ENCODE measurements at places on chromosomes 1 and 21.

DNA sequence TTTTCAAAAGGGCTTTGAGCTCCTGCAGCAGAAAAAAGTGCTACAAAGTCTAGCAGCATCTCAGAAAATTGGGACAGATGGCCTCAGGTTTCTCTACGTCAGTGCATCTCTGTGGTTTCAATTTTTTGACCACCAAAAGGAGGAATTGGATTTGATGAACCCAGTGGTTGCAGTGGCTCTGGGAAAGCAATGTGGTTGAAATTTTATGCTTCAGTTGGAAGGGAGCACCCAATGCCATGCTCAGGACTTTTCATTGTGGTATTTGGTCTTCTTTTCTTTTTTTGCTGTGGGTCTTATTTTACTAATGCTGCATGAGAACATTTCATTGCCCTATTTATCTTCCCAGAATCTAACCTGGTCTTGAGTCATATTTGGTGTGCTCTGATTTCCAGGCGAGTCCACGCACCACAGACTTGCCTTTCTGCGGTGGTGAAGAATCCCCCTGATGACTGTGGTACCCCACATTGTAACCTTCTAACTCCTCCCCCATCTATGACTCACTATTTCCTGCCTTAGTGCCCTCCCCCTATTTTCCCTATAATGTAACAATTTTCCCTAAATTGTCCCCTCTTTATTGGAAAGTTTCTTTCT lies 56.7 kb downstream of the S1PR1 start:
- no peak for DNase-seq

DNA sequence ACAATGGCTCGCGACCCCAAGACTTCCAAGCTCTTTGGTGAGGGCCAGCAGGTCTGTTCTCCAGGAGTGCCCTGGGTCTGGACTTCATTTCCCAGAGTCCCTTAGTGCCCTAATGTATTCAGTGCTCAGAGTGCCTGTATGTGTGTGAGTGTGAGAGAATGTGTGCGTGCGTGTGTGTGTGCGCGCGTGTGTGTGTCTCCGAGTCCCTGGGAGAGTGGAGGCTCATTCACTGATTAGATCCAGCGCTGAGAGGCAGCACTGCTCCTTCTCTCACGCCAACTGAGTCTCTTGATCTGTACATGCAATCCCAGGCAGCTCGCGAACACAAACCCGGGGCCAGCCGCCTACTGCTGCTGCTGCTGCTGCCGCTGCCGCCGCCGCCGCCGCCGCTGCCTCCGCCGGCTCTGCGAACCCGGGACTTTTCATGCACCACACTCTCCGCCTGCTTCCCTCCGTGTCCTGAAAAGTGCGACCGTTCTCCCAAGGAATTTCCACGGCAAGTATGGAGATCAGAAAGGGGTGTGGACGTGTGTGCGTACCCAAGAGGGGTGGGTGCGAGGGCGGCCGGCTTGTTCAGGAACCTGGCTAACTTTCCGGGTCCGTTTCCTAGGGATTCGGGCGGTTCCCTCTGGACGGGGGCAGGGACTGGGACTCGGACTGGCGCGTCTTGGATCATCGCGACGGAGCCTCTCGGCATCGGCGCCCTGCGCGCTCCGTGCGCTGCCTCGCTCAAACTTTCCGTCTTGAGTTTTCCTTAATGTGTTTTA lies at the start of gene RNF220:
TSS of gene RNF220 (plus strand) at position 225 of the 767 bp plus-strand sequence.
- DNase-seq, result peak; percentile 34

DNA sequence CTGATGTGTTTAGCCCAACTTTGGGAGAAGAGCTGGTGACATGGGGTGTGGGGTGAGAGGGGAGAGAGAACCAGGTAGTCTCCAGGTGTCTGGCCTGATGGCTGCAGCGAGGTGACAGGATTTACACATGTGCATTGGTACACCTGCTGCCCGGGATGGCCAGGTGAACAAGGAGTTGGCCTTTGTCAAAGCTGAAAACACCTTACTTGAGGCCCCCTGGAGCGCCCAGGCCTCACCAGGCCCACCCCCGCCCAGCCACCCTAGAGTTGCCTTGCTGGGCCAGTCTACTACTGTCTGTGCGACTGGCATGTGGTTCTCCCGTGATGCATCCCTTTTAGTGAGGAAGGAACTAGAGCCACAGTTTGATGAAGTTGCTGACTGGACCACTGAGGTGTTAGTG lies 90.5 kb downstream of the ADARB1 start:
- DNase-seq, result no peak

- DNase-seq, result no peak
Measured at GRCh38 chr1:112061901-112062320, 72.4 kb upstream of the KCND3 start.

- no peak for DNase-seq
Measured at GRCh38 chr1:6779089-6779805, 6.0 kb upstream of the CAMTA1 start.

DNA sequence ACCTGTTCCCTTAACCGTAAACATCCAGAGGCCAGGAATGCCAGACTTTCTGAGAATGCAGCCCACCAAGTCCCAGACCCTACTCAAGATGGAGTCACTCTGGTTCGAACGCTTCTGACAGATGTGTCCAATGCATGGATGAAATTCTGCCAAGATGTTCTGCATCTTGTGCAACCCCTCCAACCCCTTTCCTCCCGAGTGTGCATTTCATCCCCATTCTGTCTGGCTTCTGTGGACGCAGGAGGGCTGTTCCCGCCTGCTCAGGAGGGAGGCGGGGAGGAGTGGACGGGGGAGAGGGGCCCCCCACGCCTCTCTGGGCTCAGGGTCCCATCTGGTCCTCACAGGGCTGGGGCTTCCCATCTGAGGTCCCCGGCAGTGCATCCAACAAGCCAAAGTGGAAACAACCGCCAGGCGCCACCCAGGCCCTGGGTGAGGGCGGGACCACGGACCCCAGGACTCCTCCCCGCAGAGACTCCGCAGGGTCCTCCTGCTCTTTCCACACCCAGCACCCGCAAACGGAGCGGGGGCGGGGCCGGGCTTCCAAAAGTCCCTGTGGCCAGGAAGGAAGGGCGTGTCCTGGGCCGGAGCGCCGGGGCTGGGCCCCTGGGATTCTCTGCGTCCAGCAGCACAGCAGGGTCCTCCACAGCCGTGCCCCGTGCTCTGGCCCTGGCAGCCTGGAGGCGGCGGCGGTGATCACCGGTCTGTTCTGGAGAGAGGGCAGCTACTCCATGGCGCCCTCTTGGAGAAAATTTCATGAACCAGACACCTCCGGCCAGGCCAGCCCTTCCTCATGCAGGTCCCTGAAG lies 27.8 kb upstream of the SUMO3 start:
- no peak for DNase-seq

GRCh38 chr1:93716941-93717368 lies 35.3 kb upstream of the BCAR3 start:
- DNase-seq, result no peak

DNA sequence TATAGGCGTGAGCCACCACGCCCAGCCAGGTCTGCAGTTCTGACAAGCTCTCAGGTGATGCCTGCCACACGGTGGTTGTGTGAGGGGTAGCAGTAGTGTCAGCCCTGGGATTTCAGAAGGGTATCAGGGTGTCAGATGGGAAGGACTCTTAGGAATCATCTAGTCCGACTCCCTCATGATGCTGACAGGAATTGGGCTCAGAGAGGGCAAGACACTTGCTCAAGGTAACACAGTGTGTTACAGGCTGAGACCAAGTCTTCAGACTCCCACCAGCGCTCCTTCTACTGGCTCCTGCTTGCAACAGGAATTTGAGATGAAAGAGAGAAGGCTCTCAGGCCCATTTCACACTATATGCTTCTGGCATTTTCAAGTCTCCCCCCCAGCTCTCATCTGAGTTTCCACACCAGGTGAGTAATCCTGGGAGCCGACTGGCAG lies 6.9 kb downstream of the HTR1D start:
- DNase-seq, result no peak

DNA sequence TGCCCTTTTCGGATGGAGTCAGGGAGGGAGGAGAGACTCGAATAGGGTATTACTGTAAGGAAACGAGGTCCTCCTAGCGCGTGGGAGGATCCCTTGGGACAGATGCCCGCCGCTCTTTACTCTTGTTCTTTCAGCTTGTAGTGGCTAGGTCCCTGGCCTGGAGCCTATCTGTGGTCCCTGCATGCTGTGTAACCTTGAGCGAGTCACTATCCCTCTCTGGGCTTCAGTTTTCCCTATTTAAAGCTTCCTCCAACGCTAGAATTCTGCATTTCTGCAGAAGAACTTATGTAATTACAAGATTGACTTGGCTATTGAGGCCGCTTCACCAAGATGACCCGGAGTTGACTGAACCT lies 744 bp downstream of the MIER1 start:
- no peak for DNase-seq

GRCh38 chr1:95046359-95046758 lies 26.4 kb downstream of the ALG14 start:
- no peak for DNase-seq

DNA sequence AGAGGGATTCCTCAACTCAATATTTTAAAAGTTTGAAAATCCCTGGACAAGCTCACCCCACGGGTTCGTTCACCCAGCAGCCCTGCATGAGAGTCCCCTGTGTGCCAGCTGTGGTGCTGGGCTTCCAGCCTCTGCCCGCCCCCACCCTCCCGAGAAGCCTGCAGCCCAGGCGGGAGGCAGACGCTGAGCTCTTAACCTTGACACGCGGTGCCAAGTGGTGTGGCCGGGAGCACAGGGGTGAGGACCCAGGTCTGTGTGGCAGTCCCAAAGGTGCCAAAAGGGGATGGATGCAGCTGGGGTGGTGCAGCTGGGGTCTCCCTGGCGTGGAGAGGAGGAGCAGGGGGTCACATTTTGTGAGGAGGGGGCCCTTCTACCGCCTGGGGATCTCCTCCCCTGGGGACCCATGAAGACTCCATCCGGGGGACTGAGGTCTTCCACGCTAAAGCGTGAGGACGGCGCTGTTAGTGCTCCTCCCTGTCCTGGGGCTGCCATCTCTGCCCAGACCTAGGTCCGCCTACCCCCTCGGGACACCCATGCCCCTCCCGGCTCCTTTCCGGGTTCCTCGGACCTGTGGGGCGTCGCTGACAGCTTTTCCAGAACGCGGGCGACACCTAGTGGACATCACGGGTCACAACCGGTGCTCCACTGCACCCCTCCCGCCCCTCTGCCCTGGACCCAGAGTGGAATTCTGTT lies 12.9 kb downstream of the PLA2G2F start:
- DNase-seq, result peak; percentile 47

- DNase-seq, result no peak
Measured at GRCh38 chr1:31072304-31072746, 6.8 kb upstream of the PUM1 start.

DNA sequence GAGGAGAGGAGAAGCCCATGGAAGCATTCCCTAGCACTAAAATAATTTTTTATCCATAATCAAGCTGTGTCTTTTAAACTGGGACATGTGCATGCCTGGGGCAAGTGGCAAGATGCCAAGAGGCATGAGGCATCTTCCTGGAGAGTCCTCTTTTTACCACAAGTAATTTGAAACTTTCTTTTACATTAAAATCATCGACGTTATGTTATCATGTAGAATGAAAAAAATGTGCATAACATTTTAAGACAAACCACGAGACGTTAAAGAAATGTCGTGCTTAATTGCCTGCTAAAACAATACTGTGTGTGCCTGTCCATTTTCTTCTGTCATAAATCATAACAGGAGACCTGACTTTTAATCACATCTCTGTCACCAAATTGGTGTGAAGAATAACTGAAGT lies 1.5 kb downstream of the STYXL2 start:
- no peak for DNase-seq

DNA sequence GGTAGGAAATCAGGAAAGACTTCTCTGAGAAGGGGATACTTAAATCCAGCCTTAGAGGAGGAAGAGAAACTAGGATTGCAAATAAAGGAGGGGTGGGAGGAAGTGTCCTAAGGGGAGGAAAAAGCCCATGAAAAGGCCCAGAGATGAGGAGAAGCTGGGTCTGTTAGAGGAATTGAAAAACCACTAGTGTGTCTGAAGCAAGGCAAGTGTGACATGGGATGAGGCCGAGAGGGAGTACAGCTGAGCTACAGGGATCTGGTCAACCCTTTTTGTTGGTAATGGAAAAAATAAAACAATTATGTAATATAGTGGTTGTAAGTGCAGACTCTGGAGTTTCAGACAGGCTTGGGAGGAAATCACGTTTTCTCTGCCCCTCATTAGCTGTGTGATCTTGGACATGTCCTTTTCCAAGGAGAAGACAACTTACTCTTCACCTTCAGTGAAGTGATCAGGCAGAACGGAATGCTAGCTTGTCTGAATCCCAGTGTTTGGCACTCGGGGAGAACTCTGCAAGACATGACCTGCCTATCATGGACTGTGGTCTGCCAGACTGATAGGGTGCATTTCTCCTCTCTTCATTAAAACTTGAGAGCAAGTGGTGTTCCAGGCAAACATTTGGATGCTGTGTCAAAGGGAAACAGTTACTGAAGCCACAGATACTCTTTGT lies 7.4 kb upstream of the S100A10 start:
- no peak for DNase-seq

DNA sequence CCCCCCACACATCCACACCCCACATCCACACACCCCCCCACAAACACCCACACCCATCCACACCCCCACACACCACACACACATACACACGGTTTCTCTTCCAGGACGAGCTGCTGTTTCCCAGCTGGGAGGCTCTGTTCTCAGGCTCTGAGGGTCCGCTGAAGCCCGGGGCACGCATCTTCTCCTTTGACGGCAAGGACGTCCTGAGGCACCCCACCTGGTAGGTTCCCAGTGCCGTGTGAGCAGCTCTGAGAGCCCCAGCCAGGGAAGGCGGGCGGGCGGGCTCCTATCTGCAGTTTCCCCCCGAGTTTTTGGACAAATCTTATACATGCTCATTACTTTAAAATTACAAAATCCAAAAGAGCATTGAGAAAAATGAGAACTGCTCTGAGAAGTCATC lies 31.2 kb downstream of the SLC19A1 start:
- DNase-seq, result no peak

DNA sequence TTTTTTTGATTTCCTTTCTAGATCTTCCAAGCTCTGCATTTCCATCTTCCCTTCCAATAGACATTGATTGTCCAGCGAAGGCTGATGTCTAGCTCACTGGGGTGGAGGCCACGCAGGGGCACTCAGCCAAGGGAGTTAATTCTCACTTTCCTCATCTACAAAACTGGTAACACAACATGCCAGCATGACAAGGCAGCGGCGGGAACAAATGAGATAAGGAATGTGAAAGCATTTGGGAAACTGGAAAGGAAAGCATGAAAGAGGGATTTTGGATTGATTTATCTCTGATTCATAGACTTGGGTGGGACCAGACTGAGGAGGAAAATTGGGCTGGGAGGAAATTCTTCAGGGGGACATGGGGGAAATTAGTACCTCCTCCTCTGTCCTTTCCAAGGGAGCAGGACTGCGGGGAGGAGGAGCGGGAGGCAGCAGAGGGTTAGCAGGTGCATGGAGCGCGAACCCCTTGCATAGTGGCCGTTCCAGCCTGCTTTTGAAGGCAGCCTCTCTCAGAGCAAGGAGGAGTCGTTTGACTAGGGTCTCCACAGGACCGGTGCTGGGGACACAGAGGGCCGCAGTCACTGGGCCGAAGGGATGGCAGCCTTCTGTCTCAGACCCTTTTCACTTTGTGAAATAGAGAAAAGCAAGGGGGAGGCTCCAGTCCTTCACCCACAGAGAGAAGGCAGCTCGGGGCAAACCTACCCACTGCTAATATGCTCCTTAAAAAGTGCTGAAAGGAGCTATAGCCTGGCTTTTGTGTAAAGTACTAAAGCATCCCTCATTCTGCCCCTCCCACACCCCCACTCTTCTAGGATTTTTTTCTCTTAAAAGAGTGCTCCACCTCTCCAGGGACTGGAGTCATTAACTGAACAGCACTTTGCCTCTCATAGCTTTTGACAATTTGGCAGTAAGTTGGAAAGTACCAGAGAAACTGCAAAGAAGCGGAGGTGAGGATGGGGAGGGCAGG lies 89.2 kb downstream of the PLXNA2 start:
- peak; percentile 87 for DNase-seq

GRCh38 chr1:222010306-222010705 lies 268.4 kb upstream of the DUSP10 start:
- peak; percentile 18 for DNase-seq

GRCh38 chr1:11761988-11762406 lies at the start of gene C1orf167:
Gene C1orf167, plus strand, starts transcription at chr1:11762193. Its CDS starts 2,208 bp downstream, at chr1:11764401.
- no peak for DNase-seq
